Activated CD8-positive, alpha-beta memory T cell treated with anti-CD3 and anti-CD28 coated beads for 1 hour (primary cell): ENCODE measurements at places on chromosomes 3 and 15.

- DNase-seq: no peak
These were observed 127.7 kb downstream of the NUP210 start for GRCh38 chr3:13292375-13292774.

DNA sequence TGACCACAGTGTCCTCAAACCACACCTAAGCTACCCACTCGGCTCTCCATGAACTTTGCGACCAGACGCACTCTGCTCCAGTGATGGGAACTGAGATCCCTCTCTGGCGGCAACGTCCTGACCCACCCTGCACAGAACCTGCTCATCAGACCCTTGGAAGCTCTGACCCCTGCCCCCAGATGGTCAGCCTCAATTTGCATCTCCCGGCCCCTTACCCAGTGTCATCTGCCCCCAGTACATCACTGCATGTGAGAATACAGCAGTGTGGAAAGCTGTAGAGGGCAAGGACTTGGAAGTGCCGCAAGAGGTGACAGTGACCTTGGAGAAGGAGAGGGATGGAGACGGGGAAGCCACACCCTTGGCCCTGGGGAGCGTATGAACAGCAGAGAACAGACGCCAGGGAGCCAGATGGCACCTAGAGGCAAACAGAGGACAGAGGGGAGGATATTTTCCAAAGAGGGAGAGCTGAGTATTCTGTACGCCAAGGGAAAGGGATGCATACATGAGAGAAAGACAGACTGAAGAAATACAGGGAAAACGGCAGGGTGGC, 192.0 kb downstream of the XXYLT1 start:
- DNase-seq: no peak

DNA sequence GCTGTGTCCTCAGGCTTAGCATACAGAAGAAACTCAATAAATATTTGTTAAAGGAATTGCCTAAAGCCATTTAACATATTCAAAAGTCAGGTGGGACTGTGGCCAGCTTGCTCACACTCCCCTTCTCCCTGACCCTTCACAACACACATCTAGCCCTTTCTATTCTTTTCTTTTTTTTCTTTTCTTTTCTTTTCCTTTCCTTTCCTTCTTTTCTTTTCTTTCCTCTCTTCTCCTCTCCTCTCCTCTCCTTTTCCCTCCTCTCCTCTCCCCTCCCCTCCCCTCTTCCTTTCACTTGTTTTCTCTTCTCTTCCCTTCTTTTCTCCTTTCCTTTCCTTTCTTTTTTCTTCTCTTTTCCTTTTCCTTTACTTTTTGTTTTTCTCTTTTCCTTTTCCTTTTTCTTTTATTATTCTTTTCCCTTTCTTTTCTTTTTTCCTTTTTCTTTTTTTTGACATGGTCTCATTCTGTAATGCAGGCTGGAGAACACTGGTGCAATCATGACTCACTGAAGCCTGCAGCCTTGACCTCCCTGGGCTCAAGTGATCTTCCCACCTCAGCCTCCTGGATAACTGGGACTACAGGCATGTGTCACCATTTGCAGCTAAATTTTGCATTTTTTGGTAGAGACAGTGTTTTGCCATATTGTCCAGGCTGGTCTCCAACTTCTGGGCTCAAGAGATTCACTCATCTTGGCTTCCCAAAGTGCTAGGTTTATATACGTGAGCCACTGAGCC, 377.8 kb downstream of the GRM7 start:
- no peak for DNase-seq

DNA sequence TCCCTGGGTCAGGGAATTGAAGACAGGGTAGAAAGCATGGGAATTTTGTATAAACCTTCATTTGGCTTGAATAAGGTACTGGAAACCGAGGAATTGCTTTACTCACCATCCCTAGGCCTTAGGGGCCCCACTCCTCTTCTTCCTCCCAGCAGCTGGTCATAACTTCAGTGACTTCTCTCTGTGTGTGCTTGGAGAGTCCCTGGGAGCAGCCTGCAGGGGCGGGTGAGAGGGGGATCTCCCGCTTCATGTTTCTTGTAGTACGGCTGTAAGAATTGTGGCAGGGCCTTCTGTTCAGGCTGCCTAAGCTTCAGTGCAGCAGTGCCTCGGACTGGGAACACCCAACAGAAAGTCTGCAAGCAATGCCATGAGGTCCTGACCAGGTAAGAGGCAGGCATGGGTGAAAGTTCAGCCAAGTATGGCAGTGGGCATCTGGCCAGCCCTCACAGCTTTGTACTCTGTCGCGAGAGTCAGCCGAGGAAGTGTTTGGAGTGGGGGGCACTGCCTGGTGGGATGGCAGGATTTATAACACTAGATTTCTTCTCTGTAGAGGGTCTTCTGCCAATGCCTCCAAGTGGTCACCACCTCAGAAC, 1.7 kb upstream of the DNAJC17 start:
- no peak for DNase-seq

DNA sequence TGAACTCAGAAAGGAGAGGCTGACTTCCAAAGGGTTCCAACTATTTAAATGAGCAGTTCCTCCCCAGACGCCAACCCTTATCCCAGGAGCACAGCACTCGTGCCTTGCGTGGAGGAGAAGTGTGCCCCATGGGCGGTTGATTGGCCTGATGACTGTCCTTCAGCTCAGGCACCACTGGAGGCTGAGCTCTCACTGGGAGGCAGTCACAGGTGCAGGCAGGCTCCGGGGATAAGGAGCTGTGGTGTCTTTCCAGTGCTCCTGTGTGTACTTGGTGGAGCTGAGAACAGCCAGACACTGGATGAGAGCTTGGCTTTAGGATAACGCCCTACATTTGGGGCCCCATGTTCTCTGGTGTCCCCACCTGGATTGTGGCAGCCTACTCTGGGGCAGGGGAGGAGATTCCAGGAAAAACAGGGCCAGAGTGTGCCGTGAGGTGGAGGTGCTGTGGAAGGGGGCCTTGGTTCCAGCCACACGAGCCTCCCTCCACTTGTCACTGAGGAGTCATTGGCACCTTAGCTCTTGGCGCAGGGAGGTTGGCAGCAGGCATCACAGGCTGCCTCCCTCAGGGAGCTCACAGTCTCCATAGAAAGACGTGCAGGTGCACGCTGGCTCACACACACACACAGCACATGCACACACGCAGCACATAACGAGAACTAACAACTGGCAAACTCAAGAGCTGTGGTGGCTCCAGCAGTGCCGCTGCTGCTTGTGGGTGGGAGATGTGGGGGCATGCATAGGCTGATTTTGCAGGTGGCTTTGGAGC, 22.7 kb upstream of the EPHB3 start:
- DNase-seq: no peak

DNA sequence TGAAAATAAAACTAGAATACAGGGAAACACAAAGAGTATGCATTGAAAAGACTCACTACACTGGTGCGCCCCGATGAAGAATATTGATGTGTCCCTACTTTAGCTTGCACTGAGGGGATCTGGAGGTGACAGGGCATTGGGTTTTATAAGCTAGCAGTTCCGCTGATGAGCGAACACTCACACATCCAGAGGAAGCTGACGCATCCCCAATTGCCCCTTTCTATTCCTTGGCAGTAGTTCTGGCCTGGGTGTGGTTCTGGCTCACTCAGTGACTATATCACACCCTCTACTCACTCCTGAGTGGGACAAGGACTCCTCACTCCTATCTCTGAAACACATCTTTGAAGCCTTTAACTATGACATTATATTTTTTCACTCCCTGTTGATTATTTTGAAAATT, 71.0 kb downstream of the B3GNT5 start:
- DNase-seq: no peak

GRCh38 chr15:90022905-90023700, 22.0 kb downstream of the ZNF710 start:
- no peak for DNase-seq

GRCh38 chr15:101641894-101642293, 10.3 kb downstream of the TM2D3 start:
- DNase-seq: no peak

DNA sequence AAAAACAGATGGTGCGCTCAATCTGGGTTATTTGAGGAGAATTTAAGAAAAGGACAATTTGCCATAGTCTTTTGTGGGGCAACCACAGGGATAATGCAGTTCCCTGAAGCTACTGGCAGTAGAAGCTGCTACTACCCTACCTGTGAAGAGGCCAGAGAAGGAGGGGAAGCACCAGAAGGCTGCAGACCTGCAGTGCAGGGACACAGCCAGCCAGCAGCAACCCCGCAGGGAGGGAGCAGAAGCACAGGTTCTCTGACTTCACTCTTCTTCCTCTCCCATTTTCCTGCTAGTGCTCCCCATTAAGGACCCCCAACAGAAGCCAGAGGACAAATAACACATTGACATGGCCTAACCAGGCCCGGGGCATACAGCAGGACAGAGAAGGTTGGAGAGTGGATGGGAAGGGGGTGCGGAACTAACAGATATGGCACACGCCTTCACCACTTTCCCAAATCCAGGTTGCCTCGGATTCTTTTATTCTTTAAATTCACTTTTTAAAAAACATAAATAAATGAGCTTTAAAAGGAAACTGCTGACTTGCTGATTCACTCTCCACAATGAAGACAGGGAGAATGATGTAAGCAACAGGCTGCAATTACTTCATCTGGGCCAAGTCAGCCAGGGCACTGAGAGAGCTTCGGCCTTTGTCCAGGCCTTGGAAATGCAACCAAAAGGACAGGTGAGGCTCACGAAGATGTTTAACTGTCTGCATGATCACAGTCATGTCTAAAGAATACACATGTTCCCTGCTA, 30.1 kb downstream of the POPDC2 start:
- no peak for DNase-seq

GRCh38 chr3:39015418-39015817, 36.3 kb downstream of the SCN11A start:
- DNase-seq: no peak
